ENCODE measurements at places on chromosomes 3 and 15. TPM values are rescaled to one million over a fixed set of nuclear protein-coding genes. Genes with fewer than 3 reads are reported as not detected.

DNA sequence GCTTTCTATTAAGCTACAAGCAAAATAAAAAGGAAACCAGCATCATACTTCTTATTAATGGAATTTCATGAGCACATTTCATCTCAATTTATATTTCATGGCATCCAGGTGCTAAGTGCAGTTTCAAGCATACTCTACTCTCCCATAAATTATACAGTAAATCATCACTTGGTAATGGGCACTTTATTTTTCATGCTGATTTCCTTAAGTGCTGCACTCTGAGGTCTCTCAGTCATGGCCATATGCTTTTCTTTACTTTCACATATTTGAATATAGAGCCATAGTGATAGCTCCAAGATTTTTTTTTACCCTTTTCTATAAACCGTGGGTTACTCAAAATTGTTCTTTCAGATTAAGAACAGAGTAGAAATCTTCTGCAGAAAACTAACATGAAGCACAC, 1505.7 kb upstream of the CADM2 start:
- DNase-seq, result no peak

DNA sequence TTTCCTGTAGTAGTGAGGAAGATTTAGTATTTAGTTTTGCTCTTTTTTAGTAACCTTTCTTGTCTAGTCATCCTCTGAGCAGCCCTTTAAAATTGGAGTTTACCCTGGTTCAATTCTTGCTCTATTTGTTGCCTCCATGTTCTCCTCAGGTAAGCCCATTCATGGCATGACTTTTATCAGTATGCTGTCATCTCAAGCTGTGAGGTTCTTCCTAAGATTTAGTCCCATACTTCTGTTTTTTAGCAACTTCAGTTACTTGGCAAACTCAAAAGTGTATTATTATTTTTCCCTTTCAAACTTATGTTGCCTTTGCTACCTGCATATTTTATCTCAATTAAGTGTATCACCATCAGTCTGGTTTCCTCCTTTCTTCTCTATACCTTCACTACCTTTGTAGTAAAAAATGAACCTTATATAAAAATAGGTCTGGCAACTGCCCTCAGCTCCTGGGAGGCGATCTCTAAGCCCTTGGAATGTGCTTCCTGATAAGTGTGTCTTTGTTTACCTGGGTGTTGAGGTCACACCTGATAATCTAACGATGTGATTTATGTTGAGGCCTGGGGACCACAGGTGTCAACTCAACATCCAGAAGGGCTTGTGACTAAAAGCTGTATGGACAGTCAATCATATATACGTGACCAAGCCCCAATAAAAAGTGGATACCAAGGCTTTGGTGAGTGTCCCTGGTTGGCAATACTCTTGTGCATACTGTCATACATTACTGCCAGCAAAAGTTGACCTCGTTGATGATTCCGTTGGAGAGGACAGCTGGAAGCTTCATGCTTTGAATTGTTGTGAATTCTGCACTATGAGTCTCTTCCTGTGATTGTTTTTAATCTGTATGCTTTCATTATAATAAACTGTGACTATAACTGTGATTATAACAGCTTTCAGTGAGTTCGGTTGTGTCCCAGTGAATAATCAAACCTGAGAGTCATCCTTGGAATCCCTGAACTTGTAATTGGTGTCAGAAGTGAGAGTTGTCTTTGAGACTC, 3.9 kb downstream of the NSUN3 start:
- no peak for DNase-seq

DNA sequence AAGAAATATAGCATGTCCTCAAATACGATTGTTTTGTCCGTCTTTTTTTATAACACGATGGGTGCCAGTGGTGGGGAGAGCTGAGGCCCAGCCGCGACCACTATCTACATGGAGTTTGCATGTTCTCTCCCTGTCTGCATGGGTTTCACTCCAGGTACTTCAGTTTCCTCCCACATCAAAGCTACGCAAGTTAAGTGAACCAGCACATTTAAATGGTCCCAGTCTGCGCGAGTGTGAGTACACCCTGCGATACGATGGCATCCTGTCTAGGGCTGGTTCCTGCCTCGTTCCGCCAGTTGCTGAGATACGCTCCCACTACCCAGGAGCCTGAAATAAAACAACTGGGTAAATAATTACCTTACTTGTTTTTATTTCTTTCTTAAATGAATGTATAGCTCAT, 40.6 kb downstream of the ATP13A3 start:
- no peak for DNase-seq

GRCh38 chr15:61521953-61522352, 292.9 kb upstream of the RORA start:
- no peak for DNase-seq

DNA sequence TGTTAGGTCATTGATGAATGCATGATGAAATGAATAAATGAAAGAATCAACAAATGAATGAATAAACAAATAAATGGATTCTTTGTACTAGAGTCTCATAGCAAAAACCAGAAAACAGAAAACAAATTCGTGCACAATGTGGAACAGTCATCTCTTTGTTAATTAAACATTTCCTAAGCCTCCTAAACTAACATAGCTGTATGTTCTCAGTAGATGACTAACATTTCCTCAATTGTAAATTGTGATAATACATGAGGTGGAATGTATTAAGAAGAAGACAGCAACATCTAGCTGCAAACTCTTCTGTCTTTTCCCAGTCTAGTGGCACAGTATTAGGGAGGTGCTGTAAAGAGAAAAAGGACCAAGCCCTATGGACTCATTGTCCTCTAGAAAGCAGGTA, 1021.0 kb downstream of the MCTP2 start:
- DNase-seq, result no peak

DNA sequence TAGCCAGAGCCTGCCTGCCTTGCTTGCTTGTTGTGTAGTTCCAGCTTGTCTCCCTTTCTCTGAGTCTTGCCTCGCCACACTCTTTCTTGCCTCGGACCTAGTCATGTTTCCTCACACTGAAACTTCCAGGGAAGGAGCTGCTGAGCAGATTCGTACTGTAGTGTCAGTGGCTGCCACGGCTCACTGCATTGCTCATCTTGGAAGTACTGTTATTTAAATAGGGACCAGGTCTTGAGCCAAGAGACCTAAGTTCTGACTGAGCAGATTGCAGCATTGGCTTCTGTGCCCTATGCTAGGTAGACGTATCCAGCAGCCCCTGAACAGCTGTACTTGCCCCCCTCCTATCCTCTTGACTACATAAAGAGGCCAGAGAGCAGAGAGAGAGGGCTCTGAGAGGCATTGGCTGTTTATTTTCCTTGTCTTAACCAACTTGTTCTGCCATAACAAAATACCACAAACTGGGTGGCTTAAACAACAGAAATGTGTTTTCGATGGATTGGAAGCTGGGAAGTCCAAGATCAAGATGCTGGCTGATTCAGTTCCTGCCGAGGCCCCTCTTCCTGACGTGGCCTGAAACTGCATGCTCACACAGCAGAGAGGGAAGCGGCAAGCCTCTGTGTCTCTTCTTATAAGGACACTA, 5.8 kb upstream of the RARRES1 start:
- DNase-seq, result no peak

DNA sequence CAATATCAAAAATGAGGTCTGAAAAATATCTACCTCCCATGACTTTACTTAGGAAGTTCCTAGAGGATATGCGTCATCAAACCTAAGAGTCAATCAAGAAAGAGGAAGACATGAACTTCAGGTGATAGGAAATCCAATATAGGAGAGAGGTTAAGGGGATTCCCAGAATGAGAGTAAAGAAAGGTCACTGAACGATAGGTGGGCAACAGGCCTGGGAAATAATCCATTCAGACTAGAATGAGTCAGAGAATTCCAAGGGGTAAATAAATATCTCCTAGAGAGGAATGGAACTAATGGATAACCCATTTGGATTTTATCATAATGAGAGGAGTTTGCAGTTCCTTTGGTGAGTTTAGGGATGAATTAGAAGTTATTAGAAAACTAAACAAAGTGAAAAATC, 131.1 kb upstream of the NUDT16 start:
- DNase-seq, result no peak

DNA sequence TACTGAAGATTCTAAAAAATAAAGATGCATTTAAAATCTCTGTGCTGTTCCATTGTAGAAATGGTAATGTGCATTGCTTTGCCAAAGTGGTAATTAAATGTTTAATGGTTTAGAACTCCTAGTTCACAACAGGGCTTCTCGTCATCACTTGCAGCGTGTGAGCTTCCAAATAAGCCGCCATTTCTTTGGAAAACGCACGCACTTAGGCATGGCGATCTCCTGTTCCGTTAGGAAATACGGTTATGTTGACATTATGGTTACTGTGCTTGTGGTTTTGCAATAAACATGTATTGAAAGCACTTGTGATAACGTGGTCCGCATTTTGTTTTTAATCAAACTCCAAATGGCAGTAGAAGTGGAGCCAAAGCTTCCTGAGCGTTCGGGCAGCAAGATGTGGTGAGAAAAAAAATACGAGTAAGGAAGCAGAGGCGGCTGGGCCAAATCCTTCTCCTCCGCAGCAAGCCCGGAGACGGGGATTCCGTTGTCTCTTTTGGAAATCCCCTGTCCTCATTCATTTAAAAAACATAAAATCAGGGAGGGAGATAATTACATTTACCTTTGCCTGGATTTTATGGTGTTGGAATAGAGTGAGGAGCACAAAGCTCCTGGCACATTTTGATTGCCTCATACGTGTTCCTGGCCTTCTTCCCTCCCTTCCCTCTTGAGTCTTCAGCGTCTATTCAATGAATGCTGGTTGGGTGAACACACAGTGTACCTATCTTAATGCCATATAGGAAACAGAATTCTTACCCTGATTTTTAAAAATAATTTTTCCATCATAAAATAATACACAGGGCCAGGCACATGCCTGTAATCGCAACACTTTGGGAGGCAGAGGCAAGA, 97.5 kb downstream of the SLC49A4 start:
- DNase-seq, result no peak

- no peak for DNase-seq
Measured at GRCh38 chr3:138473391-138473790, 39.0 kb downstream of the ESYT3 start.

DNA sequence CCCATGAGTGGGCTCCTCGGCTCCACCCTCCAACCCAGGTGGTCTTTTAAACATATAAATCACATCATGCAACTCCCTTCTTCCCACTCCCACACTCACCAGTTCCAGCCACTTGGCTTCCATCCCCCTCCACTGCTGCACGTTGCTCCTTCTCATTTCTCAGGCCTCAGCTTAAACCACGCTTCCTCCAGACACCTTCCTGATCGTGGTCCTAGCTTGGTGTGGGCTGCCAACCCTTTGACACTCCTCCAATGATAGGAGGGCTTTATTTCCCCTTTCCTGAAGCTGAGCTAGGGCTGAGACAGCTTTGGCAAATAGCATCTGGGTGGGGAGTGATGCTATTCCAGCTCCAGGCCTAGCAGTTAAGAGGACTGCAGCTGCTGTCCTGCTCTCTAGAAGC, 130.1 kb downstream of the SRGAP3 start:
- no peak for DNase-seq

- DNase-seq, result peak; percentile 67
Measured at GRCh38 chr15:58438956-58439355, 7.2 kb downstream of the LIPC start.

- DNase-seq, result peak; percentile 75
Measured at GRCh38 chr15:70584838-70585706, 178.3 kb downstream of the UACA start.

GRCh38 chr3:29527246-29527645, 246.4 kb downstream of the RBMS3 start:
- no peak for DNase-seq

GRCh38 chr3:86958534-86958933, 32.4 kb downstream of the VGLL3 start:
- peak; percentile 75 for DNase-seq

The RBPMS2 gene
- not detected for total RNA-seq

The ADAMTS9 gene
- 3.1 TPM for total RNA-seq

The NR2F2 gene
- 18.7 TPM for total RNA-seq

The SPINK8 gene
- not detected for total RNA-seq

The GP9 gene
- not detected for total RNA-seq
